ENCODE measurements at places on chromosomes 7 and 10.

DNA sequence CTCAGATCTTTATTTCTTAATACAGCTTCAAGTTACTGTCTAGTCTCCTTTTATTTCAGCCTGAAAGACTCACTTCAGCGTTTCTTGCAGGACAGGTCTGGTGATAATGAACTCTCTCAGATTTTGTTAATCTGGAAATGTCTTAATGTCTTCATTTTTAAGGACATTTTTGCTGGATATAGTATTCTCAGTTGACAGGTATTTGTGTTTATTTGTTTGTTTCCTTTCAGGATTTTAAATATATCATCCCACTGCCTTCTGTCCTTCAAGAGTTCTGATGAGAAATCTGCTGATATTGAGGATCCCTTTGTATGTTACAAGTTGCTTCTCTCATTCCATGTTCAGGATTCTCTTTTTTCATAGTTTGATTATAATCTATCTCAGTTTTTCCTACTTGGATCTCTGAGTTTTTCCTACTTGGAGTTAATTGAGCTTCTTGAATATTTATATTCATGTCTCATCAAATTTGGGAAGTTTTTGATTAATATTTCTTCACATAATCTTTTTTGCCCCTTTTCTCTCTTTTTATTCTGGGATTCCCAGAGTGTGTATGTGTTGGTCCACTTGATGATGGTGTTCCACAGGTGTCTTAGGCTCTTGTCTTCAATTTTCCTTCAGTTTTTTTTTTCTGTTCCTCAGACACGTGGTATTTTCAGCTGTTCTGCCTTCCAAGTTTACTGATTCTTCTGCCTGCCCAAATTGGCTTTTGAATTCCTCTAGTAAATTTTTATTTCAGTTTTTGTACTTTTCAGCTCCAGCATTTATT, 49.9 kb downstream of the PTEN start:
- DNase-seq: no peak

- DNase-seq: no peak
Measured at GRCh38 chr10:43261578-43262396, 5.1 kb downstream of the RASGEF1A start.

- peak; percentile 15 for DNase-seq
Measured at GRCh38 chr7:112937651-112938415, 147.6 kb upstream of the TMEM168 start.

GRCh38 chr7:28409716-28410627, 2.3 kb upstream of the CREB5 start:
- DNase-seq: peak; percentile 40

DNA sequence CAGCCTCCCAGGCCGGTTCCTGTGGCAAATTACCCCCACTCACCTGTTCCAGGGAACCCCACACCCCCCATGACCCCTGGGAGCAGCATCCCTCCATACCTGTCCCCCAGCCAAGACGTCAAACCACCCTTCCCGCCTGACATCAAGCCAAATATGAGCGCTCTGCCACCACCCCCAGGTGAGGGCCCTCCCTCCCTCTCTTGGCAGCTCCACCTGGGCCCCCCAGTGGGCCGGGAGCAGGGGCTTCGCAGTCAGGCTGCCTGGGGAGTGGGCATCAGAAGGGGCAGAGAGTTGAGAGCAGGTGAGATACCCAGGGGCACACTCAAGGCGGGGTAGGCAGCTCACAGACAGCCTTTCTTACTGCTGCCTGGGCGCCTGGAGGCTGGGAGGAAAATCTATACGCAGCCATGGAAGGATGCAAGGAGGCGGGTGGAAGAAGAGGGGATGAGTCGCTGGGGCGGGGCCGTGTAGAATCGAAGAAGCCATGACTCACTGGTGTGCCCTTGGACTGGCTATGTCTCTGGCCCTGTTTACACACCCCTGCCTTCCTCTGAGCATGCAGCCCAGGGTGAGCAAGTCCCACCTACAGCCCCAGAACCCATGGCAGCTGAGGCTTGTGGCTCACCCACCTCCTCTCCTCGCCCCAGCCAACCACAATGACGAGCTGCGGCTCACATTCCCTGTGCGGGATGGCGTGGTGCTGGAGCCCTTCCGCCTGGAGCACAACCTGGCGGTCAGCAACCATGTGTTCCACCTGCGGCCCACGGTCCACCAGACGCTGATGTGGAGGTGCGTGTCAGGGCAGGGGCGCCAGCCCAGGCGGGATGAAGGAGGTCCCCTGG, 48.6 kb upstream of the PPIF start:
- peak; percentile 97 for DNase-seq

Measured in astrocyte of the spinal cord (primary cell).